ENCODE measurements at places on chromosomes 4 and X.
A peak's percentile ranks its signal among the peaks of the same experiment; 100 is the strongest.

- DNase-seq: no peak
These were observed 166.8 kb upstream of the FRG1 start for GRCh38 chr4:189773909-189774308.

DNA sequence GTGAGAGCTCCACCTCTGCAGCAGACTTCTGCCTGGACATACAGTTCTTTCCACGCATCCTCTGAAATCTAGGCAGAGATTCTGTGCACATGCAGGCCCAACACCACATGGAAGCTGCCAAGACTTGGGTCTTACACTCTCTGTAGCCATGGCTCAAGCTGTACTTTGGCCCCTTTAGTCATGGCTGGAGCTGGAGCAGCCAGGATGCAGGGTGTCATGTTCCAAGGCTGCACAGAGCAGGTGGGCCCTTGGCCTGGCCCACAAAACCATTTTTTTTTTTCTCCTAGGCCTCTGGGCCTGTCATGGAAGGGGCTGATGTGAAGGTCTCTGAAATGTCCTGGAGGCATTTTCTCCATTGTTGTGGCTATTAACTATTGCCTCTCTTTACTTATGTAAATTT lies 990.5 kb upstream of the ADGRL3 start:
- DNase-seq: no peak

- no peak for DNase-seq
These were observed 763.6 kb upstream of the AGA start for GRCh38 chr4:178205826-178206225.

GRCh38 chr4:33494150-33494549 lies 2750.2 kb downstream of the ARAP2 start:
- DNase-seq: peak; percentile 6

Data from astrocyte of the spinal cord (primary cell).